ENCODE measurements at places on chromosomes 11 and 22.

GRCh38 chr11:48900131-48900800 is 83.4 kb downstream of the TRIM51G start:
- no peak for DNase-seq

DNA sequence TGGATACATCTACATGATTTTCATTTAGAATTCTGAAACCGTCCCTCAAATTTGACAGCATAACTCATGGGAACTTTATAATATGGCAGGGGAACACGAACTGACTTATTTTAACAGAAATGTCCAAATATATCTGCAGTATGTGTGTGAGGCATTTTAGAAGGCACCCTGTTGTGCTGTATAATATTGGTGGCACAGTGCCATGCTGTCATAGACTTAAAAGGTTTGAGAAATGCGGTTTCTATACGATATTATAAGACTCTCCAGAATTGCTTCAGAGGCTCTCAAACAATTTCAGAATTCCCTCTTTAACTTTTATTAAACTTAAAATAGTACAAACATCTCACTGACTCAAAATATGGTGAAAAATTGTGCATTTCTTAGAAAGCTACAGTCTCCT is 181.6 kb downstream of the MSANTD4 start:
- DNase-seq: no peak

DNA sequence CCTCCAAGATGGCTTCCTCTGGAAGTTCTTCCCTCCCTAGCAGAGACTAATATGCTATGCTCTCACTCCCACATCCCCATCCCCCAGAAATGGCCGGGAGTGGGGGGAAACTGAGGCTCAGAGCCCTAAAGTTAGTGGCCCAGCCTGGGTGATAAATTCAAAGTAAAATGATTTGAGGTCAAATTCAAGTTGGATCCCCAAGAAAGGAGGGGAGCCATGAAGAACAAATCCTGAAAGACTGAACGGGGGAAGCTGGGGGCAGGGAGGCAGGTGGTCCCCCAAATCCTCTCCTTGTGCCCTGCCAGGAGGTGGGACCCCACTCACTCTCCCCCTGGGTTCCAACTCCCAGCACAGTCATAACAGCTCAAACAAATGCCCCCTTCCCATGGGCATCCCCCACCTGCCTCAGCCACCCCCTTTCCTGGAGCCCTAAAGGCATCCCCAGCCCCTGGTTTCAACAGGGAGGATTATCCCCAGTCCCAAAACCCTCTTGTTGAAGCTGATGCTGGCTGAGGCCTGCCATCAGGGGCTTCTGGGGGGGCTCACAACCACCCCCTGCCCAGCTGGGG is 1.1 kb downstream of the CBX6 start:
- no peak for DNase-seq

GRCh38 chr11:83401506-83402225 is 115.5 kb upstream of the CCDC90B start:
- DNase-seq: no peak

DNA sequence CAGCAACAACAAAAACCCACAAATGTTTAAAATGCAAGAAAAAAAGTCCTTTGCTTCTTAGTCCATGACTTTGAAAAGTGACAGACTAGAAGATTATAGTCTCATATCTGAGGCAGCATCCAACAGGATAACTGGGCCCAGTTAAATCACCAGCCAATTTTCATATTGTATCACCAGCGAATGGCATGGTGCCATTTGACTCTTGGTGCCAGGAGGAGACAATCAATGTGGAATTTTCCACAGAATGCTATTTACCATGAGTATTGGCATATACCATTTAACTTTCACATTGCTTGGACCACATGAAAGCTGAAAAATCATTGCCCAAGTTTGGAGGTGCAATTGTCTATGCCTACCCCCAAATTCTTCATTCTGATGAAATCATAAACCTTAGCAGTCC is 255.5 kb downstream of the TENM4 start:
- no peak for DNase-seq

- no peak for DNase-seq
Observed at GRCh38 chr11:79101656-79102055, 339.2 kb downstream of the TENM4 start.

DNA sequence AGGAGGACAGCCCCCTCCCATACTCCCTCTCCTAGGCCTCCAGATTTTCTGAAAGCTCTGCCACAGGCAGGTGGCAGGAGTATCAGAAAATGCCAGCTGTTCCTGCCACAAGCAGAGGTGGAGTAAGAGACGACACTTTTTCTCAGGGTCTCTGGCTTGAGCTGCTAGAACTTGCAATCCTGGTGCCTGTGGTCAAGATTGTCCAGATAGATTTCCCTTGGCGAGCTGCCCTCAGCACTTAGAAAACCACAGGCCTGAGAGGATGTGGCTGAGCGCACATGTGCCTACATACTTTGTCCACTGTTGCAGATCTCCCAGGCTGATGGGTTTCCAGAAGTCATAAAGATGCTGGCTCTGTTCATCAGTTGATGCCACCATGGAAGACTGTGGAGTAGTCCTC is 65.7 kb upstream of the NAV2 start:
- peak; percentile 82 for DNase-seq

GRCh38 chr11:70078095-70078780 is at the start of gene ANO1:
Gene ANO1 (plus strand): TSS chr11:70078317. CDS start chr11:70078607, 290 bp downstream.
- no peak for DNase-seq

- DNase-seq: no peak
Observed at GRCh38 chr11:122062763-122063162, 53.3 kb downstream of the BLID start.

- DNase-seq: peak; percentile 2
Observed at GRCh38 chr11:112401036-112401769, 140.5 kb upstream of the PLET1 start.

DNA sequence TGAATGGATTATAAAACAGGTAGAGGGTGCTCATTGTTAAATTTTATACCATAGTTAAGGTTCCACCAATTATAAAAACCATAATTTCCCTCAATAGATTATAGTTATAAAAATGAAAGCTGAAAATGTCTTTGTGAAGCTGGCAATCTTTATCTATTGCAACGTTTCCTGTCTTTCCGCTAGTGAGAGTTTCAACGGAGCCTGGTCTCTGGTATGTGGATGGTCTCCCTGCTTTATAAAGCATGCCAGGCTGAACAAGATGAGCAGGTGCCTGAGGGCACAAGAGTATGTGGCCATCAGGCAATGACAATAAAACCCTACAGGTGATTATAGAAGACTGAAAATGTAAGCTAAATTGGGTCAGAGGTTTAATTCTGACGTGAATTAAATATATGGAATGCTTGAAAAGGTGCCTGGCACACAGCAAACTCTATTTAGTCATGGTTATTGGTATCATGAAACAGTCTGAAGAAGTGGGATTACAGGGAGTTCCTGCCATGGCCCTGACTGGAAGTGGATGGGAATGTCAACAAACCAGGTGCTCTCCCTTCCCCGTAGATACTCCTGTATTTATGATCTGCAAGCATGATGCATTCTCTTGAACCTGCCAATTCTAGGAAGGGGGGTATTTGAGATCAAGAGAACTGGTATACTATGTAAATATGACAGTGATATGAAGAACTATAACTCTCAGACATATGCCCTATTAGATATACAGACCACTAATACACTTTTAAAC is 115.7 kb downstream of the ENTHD1 start:
- DNase-seq: no peak

GRCh38 chr11:95082576-95083001 is 7.1 kb upstream of the ENDOD1 start:
- DNase-seq: no peak

DNA sequence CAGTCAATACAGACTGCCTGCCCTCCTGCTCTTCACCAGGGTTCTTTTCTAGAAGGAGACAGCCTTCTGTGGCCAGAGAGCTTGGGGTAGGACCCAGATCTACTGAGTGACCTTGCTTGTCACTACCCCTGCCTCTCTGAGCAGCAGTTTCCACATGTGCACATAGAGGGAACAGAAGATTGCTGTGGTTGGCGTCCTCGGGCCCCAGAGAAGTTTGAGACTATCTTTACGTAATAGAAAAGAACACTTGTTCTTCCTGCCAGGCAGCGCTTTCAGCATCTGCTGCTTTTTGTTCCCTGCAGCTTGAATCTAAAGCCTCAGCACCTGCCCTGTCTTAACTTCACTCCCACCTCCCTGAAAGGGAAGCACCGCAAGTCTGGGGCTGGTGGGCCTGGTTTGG is 1.9 kb upstream of the FKBP2 start:
- no peak for DNase-seq

- peak; percentile 66 for DNase-seq
Observed at GRCh38 chr11:9982127-9982795, 311.8 kb downstream of the SBF2 start.

DNA sequence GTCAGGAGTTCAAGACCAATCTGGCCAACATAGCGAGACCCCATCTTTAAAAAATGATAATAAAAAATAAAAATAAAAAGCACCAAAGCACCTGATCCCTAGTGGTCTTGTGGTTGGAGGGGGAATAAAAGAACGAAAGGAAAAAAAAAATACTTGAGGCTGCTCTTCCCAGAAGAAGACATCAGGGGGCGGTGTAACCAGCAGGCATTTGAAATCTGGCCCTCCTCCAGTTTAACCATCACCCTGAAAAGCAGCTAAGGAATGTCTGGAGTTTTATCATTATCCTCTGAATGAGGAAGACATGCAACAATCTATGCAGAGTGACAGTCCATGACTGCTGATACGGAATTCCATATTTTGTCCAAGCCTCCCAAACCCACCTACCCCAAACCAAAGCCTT is 5.6 kb upstream of the KCTD17 start:
- DNase-seq: peak; percentile 74

GRCh38 chr11:48093795-48094642 is 113.7 kb downstream of the PTPRJ start:
- DNase-seq: peak; percentile 40

- DNase-seq: no peak
Observed at GRCh38 chr22:44304911-44305310, 7.8 kb downstream of the SHISAL1 start.

DNA sequence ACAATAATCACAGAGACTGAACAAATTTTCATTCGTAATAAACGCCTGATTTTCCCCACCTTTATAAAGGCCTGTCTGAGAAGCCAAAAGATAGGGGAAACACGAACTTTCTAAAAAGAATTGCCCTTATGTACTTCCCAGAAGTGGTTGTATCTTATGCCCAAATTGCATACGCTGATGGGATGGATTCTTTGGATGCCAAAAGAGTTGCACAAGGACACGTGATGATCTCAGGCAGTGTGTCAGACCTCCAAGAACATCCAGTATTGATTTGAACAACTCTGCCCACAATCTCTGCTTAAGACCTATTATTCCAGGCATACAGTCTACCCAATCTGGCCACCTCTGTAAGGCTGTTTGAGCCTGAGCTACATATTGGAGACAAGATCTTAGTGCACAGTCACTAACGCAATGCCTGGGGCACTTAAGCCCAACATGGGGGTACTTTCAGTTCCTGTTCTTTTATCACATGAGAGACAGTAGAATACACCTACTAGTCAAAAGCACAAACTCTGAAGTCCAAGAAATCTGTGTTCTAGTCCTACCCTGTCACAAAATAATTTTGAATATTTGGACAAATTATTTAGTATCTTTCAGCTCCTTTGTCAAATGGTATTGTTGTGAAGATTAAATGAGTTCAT is 38.9 kb downstream of the OR10A6 start:
- DNase-seq: peak; percentile 81

DNA sequence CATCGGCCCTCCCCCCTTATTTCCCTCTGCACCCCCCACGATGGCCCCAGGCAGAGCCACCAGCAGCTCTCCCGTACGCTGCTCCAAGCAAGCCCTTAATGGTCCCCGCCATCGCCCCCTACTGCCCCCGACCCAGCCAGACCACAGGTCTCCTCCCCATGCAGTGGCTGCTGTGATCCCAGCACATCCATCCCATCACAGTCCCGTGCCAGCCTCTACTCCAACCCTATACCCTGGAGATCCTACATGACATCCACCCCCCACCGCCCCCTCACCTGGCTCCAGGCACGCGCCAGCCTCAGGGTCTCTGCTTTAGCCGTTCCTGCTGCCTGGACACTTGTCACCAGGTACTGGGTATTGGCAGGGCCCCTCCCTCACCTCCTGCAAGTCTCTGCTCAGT is 85.8 kb upstream of the RTL6 start:
- no peak for DNase-seq

DNA sequence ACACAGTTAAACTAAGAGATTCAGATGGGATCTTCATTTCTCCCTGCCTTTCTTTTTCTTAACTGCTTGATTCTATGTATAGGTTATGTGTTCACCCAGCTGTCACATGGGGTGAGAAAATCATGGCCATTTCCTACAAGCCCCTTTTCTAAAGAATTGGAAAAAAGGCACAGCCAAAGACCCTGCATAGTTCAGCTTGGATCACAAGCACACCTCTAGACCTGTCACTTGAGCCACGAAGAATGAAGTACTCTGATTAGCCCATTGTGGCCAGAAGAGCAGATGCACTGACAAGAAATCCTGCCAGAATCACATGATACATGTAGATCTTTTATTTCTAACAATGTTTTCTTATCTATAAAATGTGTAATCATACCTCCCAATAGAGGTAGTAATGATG is 69.7 kb downstream of the RAB38 start:
- no peak for DNase-seq

DNA sequence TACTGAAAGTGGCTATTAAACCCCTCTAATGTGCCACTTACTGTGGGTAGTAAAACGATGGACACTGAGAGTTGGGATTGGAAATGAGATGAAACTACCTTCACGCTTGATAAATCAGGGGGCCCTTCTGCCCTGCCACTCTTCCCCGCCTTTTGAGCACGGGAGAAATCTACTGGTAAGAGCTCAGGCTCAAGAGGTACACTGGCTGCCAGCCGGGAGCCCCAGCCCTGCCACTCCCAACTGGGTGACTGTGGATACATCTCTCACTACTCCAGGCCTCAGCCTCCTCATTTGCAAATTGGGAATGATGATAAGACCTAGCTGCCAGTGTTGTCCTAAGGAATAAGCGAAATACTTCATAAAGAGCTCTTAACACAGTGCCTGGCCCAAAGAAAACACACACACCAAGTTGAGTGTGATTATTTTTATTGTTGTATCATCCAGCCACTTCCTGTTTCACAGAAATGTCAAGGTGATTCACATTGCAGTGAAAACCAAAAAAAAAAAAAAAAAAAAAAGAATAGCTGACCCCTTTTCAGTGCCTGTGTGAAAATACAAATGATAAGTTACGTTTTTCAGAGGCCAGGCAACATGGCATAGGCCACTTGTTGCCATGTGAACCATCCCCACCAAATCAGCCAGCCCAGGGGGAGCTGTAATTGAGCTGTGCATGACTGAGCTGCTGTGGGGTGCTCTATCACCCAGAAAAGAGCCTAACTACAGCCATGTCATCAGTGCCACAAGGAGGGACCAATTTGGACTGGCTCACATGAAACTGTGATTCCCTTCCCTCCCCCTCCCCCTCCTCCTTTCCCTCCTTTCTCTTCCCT is 4.4 kb upstream of the ZNRD2 start:
- no peak for DNase-seq

- DNase-seq: no peak
Observed at GRCh38 chr22:49363526-49364230, 464.0 kb downstream of the BRD1 start.

- DNase-seq: no peak
Observed at GRCh38 chr11:94961255-94961654, 12.1 kb downstream of the CWC15 start.

All from fibroblast of skin of right biceps (primary cell).